ENCODE measurements at places on chromosomes 11 and 22.

DNA sequence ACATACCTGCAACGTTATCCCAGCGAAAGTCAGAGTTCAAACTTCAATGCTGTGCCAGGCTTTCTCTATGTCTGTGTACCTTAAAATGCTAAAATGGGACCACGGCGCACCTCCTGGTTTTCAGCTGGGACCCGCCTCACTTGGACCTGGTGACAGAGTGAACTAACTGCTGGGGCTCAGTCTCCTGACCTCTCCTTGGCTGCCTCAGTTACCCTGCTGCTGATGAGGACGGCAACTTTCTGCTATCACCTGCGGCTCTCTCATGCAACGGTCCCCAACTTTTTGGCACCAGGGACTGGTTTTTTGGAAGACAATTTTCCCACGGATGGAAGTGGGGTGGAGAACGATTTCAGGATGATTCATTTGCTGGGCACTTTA lies 402.8 kb downstream of the BRD1 start:
- DNase-seq: no peak

DNA sequence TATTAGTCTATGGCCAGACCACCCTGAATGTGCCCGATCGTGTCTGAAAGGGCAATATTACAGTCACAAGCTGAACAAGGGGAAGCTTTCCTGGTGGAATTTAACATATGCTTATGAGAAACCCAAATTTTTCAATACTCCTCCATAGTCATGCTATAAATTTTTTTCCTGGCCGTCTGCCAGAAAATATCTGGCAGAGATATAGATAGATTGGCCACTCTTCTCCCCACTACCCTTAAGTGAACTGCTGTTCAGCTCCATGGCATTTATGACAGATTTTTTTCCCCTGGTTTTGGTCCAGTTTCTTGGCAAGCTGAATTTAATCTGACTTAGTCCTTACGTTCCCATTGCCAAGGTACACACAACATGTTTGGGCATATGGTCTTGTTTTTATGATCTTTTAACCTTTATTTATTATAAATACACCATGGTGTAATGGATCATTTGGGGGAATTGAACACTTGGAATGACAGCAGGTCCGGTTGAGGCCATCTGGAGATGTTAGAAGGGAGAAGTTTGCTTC lies 328.5 kb downstream of the CNTN5 start:
- DNase-seq: no peak

DNA sequence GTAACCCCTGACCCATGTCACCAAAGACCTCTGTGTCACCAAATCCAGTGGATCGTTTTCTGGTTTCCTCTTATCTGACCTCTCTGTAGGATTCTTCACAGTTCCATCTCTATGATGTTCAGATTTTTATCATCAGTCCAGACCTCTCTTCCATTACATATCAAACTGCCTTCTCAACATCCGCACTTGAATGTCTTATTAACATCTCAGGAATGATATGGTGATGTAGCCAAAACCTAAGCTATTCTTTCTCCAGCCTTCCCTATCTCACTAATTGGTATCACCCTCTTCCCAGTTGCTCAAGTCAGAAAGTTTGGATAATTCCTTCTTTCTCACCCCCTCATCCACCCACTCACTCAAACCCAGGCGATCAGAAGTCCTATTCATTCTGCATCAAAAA lies 13.4 kb downstream of the APLNR start:
- DNase-seq: no peak

- DNase-seq: no peak
These were observed 25.9 kb downstream of the RAB6A start for GRCh38 chr11:73734993-73735392.

GRCh38 chr11:35394941-35395340 lies 24.4 kb downstream of the SLC1A2 start:
- no peak for DNase-seq

- DNase-seq: no peak
These were observed 2.9 kb downstream of the C1QTNF5 start for GRCh38 chr11:119337581-119338317.

DNA sequence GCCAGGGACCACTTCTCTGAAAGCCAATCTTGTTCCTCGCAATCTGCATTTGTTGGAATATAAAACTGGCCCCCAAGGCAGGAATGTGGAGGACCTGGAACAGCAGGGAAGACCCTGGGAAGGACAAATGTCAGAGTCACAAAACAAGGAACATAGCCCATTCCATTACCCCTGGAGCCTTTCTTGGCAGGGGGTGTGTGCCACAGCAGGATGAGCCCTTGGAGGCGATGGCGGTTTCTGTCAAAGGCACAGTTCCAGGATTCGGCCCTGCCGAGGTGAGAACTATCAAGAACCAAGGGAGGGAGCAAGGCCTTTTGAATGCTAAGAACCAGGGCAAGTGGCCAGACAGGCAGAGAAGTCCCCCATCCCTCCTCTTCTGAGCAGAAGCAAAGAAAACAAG lies 204.3 kb downstream of the TRIM29 start:
- DNase-seq: no peak
